ENCODE measurements at places on chromosomes 4 and X. TPM values are rescaled to one million over a fixed set of nuclear protein-coding genes. Genes with fewer than 3 reads are reported as not detected.

The CCSER1 gene
- not detected for total RNA-seq

The USP11 gene
- total RNA-seq = 16.0 TPM

DNA sequence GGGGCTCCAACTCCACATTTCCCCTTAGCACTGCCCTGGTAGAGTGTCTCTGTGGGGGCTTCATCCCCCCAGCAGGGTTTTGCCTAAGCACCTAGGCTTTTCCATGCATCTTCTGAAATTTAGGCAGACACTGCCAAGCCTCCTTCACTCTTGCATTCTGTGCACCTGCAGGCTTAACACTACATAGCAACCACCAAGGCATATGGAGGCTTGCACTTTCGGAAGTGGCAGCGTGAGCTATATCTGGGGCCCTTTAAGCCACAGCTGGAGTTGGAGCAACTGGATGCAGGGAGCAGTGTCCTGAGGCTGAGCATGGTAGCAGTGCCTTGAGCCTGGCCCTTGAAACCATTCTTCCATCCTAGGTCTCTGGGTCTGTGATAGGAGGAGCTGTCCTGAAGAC lies 214.8 kb upstream of the RPL34 start:
- no peak for DNase-seq

The ANOS1 gene
- total RNA-seq = not detected

The ASB9 gene
- total RNA-seq = not detected

DNA sequence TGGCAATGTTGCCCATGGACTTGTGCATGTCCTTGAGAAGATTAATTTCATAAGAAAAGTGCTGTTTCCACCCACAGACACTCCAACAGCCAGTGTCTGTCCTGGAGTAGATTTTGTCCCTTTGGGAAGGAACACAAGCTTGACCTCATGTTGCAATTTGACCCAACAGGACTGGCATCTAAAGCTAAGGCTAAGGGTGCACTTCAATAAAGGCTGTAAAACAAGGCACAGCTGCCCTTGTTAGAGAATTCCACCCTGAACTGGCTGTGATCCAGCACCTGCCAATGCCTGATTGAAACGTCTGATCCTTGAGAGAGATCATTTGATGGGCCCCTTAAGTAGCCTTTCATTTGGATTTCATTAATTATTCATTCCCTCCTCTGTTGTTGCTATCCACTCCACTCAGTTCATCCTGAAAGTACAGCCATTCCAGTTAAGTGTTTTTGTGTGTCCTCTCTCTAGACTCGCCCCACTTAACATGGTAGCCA lies 56.2 kb downstream of the CD99L2 start:
- no peak for DNase-seq

GRCh38 chrX:46704767-46705386 lies 54.0 kb downstream of the SLC9A7 start:
- DNase-seq = no peak

- no peak for DNase-seq
These were observed 8.8 kb downstream of the RGS12 start for GRCh38 chr4:3301450-3302172.

The GLRA3 gene
- total RNA-seq = not detected

DNA sequence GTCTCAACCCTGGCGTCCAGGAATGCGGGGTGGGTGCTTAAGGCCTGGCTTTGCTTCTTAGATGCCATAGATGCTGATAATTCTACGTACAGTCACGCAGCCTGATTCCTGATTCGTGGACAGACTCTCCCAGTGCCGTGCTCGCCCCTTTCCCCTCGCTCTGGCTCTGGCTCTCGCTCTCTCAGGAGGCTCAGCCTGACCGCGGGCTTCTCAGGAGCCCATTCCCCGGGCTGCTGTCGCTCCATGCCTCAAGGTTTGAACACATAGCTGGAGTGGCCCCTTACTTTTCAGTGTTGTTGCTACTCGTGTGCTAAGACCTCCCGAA lies 59.2 kb upstream of the ZC4H2 start:
- DNase-seq = no peak

The GLOD5 gene
- total RNA-seq = not detected

DNA sequence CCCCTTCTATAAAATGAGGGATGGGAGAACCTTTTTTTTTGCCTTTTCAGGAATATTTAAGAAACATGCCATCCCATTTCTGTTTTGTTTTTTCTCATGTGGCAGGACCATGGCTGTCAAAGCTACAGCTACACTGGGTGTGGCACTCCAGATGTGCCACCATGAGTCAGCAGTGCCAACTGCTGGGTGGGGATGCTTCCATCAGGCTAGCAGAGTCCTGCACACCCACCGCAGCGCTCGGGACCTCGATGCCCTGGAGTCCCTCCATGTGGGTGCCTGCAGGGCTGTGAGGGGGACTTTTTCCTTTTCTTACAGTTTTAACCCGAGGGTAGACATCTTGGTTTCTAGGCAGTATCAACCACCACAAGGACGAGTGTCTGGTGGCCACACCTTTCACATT lies 352.6 kb downstream of the NR3C2 start:
- DNase-seq = no peak

GRCh38 chr4:75819121-75819520 lies 83.1 kb downstream of the PPEF2 start:
- DNase-seq = no peak

GRCh38 chr4:43089730-43090129 lies 197.2 kb downstream of the GRXCR1 start:
- DNase-seq = peak; percentile 94

DNA sequence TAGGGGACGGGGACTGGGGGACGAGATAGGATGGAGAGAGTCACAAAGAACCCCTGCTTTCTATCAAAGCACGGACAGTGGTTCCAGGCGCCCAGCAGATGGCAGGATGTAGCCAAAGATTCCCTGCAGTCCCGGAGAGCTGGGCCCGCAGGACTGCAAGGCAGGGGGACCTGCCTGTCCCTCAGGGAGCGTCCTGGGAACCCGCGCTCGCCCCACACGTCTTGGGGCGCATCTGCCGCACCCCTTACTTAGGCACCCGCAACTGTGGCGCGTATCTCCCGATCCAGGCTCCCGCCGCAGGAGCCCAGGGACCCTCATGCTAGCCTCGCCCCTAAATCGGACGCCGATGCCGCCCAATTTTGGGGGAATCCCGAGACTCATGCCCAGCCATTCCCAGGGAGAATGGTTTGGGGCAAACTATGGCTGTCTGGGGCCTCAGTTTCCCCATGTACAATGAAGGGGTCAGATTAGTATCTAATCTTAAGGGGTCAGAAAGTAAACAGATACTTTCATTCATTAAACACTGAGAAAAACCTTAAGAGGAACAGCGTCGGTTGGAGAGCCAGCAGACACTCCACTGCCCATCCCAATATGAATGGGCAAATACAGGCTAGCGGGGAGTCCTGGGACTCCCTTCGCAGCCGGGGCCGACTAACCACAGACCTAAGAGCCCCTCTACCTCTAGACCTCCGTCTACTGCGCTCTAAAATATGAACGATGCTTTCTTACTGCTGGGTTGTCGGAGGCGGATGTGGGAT lies 581 bp upstream of the STK32B start:
- DNase-seq = peak; percentile 53

- no peak for DNase-seq
These were observed 319.1 kb upstream of the RPS6KA3 start for GRCh38 chrX:20585782-20586181.

DNA sequence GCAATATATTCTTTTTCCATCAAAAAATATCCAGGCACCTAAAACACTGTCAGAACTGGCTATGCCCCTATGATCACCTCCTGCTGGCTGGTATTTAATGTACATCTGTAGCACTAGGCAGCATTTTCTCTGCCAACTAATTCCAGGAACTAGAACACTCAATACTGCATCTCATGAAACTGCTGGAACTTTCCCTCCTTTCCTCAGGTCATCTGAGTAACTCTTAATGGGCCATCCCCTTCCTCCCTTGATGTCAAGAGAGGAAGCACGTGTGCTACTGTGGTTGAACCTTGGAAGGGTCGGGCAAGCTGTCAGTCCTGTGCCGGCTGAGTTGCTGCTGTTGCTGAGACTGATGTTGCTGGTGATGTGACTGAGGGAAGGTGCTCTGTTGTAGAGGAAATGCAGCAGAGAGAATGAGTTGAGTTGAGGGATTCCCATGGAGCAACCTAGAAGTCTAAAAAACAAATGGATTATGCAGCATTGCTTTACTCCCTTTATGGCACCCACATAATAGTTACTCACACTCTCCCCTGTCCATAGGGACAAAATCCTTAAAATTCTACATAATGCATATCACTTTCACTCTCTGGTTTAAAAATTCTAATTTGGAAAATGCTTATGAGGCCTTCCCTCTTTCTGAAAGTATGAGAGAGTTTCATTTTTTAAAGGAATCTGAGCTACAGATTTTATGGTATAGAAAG lies 39.5 kb downstream of the TMEM165 start:
- DNase-seq = no peak

DNA sequence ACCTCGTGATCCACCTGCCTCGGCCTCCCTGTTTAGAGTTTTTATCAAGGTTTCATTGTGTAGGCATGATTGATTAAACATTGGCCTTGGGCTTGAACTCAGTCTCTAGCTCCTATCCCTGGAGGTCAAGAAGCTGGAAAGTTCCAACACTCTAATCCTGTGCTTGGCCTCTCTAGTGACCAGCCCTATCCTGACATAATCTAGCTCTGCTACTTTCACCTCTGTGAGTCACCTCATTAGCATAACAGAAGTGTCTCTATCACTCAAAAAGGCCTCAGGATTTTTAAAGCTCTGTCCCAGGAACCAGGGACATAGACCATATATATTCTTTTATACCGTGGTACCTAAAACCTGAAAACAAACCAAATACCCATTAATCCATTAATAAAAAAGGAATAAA lies 377.5 kb downstream of the CENPC start:
- DNase-seq = no peak

- DNase-seq = no peak
These were observed 824 bp downstream of the TBC1D14 start for GRCh38 chr4:6910340-6910959.

The PTCHD1 gene
- total RNA-seq = 0.12 TPM

GRCh38 chrX:76987381-76987780 lies 459.8 kb upstream of the FGF16 start:
- DNase-seq = no peak

Measured in MG63 (cell line).